ENCODE measurements at places on chromosomes 16 and 17.

DNA sequence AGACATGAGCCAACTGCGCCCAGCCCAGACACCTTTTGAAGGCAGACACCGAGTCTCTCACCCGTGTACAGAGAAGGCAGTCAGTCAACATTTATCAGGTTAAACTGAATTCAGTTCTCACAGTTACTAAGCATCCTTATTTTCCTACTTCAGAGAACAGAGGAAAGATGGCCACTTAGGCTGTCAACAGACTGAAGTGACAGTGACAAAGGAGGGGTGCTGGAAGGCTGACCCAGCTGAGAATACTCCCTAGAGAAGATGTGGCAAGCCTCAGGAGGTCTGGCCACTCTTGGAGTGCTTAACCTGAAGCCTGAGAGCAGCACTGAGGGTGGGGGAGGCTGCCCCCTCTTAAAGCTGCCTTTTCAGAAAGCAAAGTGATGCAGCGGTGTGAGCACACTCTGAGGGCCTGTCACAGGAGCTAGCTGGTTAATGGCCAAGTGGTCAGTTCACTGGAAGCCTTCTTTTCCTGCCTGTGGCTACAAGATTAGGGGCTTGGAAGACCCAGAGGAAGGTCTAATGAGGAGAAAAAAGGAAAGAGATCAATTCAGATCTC, 51.0 kb upstream of the SREBF1 start:
- DNase-seq = no peak

- DNase-seq = peak; percentile 76
Measured at GRCh38 chr16:56614549-56614991, 6.2 kb downstream of the MT2A start.

DNA sequence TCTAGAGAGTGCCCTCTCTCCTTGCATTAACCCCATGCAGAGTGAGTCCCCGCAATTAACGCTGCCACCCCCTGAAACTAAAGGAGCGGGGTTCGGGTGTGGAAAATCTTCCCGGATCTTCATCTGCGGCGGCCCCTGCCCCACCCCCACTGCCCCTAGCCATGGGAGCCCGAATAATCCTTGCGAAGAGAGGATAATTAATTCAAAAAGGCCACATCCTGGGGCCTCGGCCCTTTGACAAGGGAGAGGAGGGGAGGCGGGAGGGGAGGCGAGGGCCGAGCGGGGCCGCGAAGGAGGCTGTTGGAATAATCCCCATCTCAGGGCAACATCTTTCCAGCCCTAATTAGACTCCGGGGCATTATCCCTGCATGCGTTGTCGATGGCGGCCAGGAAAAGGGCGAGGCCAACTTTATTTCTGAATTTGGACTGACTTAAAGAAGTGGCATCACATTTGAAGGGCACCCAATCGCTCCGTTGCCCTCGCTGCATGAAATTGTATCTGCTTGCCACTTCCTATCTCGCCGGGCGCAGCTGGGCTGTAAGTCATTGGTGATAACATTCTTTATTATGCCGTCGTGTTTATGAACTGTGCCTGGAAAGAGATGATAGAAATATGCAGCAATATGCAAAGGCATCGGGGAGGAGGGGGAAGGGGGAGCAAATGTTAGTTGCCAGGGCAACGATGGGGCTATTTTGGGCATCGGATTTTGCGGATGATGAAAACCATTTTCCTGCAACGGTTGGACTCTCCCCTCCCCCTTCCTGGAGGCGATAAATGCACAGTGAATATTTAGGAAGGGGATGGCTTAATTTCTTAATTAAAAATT, 387.1 kb upstream of the TNRC6C start:
- DNase-seq = peak; percentile 5

DNA sequence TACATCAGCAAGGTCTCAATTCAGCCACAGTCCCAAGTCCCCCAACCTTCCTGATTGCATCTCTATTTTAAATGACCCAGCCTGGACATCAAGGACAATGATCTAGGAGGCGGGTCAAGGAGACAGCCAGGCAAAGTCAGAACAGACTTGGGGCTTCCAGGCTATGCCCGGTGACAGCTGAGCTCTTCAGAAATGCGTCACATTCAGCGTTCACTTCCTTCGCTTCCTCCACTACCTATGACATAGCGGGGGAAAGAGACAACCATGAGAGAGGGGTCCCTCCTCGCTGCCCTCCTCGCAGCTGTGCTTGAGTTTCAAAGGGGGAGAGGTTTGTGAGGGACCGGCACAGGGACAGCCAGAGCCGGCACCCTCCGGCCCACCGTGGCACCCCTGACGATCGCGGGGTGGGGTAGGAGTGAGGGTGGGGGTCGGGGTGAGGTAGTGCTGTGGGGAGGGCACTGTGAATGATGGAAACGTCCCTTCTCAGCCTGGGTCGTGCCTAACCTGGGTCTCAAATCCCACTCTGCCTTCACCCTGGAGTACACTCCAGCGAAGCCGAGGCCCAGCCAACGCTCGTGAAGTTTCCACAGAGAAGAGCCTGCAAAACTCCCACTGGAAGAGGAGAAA, 12.3 kb upstream of the LGALS3BP start:
- DNase-seq = no peak

DNA sequence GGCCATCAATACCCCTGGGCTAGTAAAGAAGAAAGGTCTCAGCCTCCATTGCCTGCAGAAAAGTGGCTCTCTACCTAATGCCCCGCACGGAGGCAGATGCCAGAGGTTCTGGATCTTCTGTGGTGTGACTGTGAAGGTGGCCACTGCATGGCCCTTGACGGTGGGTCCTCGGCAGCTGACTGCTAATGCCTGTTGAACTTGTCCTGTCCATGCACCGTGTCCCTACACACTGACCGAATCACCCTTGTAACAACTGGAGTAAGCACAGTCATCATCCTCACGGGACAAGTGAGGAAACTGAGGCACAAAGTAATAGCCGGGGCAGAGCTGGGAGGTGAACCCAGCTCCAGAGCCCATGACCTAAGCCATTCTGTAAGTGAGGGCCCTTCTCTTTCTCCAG, 48.8 kb downstream of the MYH11 start:
- DNase-seq = no peak

DNA sequence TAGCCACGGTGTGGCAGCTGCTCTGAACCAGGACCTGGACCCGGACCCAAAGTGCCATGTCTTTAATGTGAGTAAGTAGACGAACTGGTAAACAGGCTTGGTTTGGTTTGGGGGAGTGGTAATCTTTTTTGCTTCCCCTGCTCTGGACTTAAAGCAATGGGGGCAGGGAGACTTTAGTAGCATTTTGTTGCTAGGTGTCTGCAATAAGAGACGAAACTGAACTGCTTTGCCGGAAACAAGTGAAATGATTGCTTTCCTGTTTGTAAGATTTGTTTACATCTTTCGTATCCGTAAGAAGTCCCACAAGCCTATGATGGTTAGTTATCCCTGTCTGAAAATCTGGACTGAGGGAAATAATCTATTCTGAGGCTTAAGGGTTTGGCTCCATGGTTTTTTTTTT, 21.5 kb downstream of the PRCD start:
- DNase-seq = no peak

DNA sequence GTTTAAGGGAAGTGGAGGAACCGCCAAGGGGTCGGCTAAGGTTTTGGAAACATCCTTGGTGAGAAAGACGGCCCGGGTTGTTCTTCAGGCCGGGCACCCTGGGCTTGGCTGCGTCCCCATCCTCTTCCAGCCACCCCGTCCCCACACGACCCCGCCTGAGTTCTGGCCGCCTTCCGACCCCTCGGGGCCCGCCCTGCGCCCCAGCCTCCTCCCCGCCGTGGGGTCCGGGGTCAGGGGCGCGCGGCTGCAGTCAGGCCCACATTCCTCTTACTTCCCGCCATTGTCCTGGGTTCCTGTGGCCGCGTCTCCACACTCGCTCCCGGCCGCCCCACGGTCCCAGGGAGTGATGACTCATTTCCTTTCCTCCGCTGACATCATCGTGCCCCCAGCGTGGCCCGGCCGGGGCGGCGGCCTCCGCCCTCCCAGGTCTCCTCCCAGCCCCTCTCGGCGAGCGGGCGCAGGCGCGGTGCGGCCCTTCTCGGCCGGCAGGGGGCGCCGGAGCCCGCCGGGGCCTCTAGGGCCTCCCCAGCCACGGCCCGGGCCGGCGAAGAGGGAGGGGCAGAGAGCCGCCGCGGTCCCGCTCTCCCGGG, 59.6 kb downstream of the WSB1 start:
- DNase-seq = peak; percentile 92

DNA sequence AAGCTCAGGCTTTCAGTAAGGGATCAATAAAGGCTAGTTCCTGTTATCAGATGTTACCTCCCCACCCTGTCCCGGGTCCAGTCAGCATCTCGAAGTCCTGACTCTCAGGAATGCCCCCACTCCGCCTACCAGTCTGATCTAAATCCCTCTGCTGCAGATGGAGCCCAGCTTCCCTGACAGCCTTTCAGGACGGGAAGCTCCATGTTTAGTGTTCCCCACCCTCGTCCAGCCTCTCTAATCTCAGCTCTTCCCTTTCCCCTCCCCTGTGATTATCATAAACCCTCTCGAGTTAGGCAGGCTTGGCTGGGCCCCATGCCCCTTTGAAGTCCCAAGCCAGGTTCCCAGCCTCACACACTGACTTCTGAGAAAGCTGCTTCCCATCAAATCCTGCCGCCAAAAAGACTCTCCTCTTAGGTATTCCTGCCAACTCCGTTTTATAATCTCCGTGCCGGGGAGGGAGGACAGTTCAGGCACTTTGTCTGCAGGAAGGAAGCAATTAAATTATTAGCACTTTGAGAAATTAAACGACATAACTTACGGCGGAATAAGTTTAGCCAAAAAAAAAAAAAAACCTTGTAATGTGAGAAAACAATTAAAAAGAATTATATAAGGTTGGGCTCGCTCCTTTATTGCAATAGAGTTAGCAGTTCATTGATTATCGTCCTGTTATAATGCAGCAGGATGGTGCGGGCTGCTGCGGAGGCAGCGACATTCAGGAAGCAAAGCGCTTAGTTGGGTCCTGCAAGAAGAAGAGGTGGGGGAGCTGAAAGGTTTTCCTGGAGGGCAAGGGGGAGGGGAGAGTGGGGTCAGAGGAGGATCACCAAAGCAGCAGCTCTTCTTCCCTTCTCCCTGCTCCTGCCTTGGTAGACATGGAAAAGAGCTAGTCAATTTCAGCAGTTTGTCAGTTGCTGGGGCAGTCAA, 16.8 kb upstream of the ETV4 start:
- DNase-seq = no peak

DNA sequence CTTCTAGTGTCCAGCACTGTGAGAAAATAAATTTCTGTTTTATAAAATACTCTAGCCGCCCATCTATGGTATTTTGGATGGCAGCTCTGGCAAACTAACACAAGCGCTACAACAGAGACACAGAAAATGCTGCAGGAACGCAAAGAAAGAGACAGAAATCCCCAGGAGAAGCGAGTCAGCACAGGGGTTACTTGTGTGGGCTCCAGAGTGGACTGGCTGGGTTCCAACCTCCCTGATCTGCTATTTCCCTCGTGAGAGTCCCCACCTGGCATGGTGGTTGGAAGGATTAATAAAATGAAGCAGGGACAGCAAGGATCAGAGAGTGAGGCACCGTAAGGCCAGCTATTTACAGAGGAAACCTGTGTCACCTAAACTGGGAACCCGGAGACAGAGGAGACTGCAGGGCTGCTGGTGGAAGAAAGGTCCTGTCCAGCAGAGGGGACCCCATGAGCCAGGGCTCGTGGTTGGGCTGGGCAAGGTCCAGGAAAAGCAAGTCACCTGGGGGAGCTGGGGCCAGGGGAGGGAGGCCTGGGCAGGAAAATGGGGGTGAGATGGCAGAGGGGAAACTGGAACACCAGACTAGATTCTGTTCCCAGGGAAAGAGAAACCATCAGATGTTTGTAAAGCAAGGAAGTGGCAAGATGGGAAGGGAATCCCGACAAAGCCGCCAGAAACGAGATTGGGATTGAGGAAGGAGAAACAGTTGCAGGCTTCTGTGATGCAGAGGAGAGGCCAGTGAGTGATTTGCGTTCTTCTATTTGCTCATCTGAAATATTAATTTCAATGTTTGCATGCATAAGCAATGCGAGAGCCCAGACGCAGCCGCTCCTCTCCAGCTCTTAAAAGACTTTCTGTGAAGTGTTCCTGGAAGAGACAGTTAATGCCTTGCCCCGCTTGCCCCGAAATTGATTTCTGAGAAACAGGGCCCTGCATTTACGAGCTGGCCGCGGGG, 63.0 kb upstream of the TEKT3 start:
- peak; percentile 21 for DNase-seq

DNA sequence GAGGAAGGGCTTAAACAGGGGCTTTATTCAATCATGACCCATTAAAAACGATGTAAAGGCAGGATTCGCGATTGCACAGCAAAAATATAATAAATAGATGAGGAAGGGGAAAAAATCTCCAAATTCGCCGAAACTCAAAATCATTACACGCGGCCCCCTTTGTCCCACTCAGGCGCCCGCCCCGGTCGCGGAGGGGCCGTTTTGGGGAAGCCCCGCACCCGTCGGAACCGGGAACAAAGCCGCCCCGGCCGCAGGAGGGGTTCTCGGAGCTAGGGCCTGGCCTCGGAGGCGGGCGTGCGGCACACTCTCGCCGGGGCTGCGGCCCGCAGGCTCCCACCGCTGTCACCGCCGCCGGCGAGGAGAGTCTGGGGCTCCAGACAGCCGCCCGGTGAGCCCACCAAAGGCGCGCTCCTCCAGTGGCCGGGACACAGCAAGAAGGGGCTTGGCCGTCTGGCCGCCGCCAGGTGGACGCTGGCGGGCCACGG, 521 bp downstream of the C16orf87 start:
- peak; percentile 26 for DNase-seq

DNA sequence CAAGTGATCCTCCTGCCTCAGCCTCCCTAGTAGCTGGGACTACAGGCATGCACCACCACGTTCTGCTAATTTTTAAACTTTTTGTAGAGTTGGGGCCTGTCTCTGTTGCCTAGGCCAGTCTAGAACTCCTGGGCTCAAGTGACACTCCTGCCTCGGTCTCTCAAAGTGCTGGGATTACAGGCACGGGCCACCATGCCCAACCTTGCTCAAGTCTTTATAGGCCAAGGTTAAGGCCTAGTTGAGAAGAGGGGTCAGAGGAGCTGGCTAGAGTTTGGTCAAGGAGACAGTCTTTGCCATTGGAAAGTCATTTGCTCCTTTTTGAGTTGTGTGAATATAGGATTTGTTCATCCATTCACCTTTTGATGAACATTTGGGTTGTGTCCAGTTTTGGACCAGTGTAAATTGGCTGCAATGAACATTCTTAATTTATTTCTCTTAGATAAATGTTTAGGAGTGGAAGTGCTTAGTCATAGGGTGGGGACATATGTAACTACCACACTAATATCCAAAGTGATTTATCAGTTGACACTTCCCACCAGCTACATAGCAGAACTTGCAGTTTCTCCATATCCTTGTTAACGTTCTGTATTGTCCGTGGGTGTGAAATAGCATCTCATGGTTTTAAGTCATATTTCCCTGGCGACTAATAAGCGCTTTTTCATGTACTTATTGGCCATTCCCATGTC, 30.7 kb upstream of the ARHGAP17 start:
- peak; percentile 29 for DNase-seq

DNA sequence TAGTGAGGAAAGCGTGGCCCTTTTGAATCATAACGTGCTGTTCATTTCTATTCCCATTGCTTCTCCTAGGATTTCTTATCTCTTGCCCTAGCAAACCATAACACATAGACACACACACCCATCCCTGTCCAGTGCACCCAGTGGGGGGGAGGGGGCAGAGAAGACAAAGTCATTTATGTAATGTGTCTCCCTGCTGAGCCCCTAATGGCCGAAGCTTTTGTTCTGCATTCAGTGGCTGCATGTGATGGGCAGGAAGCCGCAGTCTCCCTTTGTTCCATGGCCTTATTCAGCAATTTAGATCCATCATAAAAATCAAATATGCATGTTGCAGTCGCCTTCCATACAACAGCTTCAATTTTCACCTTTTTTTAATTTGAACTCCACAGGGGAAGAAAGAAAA, 325.4 kb downstream of the ZFHX3 start:
- DNase-seq = no peak
